ENCODE measurements at places on chromosomes 2 and 18. TPM values are rescaled to one million over a fixed set of nuclear protein-coding genes. Genes with fewer than 3 reads are reported as not detected.

The OSR1 gene
- 8.9 TPM for polyA plus RNA-seq

The TUBB8B gene
- polyA plus RNA-seq: 0.14 TPM

The CRYGD gene
- not detected for polyA plus RNA-seq

The NYAP2 gene
- 0.04 TPM for polyA plus RNA-seq

The LONRF2 gene
- 4.2 TPM for polyA plus RNA-seq

The NT5C1B gene
- polyA plus RNA-seq: 0.66 TPM

The PPP1R1C gene
- polyA plus RNA-seq: 2.8 TPM

The C2orf66 gene
- polyA plus RNA-seq: 1.3 TPM

The CCBE1 gene
- 123 TPM for polyA plus RNA-seq

The TTN gene
- 0.96 TPM for polyA plus RNA-seq

The SCYGR4 gene
- not detected for polyA plus RNA-seq

The MSTN gene
- polyA plus RNA-seq: 2.3 TPM

The C2orf72 gene
- polyA plus RNA-seq: 4.9 TPM

The TTLL4 gene
- polyA plus RNA-seq: 18.9 TPM

The CHRND gene
- 0.71 TPM for polyA plus RNA-seq

The PLA2R1 gene
- polyA plus RNA-seq: 106 TPM

The BCL2 gene
- 25.6 TPM for polyA plus RNA-seq

The TPGS2 gene
- 151 TPM for polyA plus RNA-seq

The CCNYL1 gene
- polyA plus RNA-seq: 22.4 TPM

The PSME4 gene
- 62.6 TPM for polyA plus RNA-seq

The NEUROD1 gene
- polyA plus RNA-seq: not detected

The CCDC141 gene
- polyA plus RNA-seq: 0.09 TPM

The IL1R1 gene
- polyA plus RNA-seq: 21.2 TPM

The CREG2 gene
- polyA plus RNA-seq: 0.93 TPM

The FZD7 gene
- 72.4 TPM for polyA plus RNA-seq

The CD207 gene
- polyA plus RNA-seq: not detected

The CNGA3 gene
- polyA plus RNA-seq: not detected

The MTA3 gene
- polyA plus RNA-seq: 72.2 TPM

The KATNAL2 gene
- 11.3 TPM for polyA plus RNA-seq

The INPP5D gene
- 6.4 TPM for polyA plus RNA-seq

The LRP2 gene
- 2.1 TPM for polyA plus RNA-seq

The TRAK2 gene
- polyA plus RNA-seq: 39.0 TPM

The DUSP2 gene
- polyA plus RNA-seq: 7.1 TPM

The REEP1 gene
- 3.3 TPM for polyA plus RNA-seq

The SCN9A gene
- 2.9 TPM for polyA plus RNA-seq

The UBXN2A gene
- 20.8 TPM for polyA plus RNA-seq

The AQP12A gene
- polyA plus RNA-seq: 0.60 TPM

The FBXO15 gene
- 7.4 TPM for polyA plus RNA-seq

The RAB3GAP1 gene
- polyA plus RNA-seq: 51.2 TPM

The KCNG3 gene
- 0.89 TPM for polyA plus RNA-seq

The UGT1A9 gene
- polyA plus RNA-seq: 0.18 TPM

The ZNF804A gene
- polyA plus RNA-seq: 1.3 TPM

The PTMA gene
- polyA plus RNA-seq: 1,725 TPM

The STARD6 gene
- polyA plus RNA-seq: 0.11 TPM

The ASAP2 gene
- polyA plus RNA-seq: 66.1 TPM

The GKN1 gene
- not detected for polyA plus RNA-seq

The LYPD6B gene
- 0.52 TPM for polyA plus RNA-seq

The ALPP gene
- polyA plus RNA-seq: not detected

The R3HDM1 gene
- polyA plus RNA-seq: 36.0 TPM

The SKOR2 gene
- polyA plus RNA-seq: not detected

The ARMC9 gene
- 24.6 TPM for polyA plus RNA-seq

The METTL5 gene
- 60.3 TPM for polyA plus RNA-seq
